GM04504 (cell line): ENCODE measurements at places on chromosomes 4 and X.

- DNase-seq, result no peak
Measured at GRCh38 chrX:124504111-124504983, 158.0 kb downstream of the SH2D1A start.

DNA sequence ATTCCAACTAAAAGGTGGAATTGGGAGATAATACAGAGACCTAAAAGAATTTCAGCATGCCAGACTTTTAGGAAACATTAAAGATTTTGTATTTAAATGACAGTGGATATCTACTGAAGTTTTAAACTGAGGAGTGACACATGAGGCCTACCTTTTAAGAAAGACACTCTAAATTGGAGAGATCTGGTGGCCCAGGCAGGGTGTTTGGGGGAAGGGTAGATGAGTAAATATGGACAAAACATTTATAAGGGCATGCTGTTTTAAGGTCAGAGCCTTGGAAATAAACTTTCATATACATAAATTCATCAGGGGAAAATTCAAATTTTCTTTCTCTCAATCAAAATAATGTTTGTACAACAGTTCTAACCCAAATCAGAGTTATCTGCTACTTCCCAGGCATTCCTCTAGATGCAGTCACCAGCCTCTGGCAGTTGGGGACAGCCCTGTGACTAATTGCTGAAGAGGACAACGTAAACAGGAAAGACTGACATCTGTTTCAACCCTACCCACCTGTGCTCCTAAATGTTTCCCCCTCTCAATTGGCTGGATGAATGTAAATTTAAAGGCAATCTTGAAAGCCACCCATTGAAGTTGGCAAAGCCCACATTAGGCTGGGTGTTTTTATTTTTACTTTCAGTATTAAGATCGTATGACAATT lies 1646.9 kb upstream of the ADGRL3 start:
- DNase-seq, result peak; percentile 19

DNA sequence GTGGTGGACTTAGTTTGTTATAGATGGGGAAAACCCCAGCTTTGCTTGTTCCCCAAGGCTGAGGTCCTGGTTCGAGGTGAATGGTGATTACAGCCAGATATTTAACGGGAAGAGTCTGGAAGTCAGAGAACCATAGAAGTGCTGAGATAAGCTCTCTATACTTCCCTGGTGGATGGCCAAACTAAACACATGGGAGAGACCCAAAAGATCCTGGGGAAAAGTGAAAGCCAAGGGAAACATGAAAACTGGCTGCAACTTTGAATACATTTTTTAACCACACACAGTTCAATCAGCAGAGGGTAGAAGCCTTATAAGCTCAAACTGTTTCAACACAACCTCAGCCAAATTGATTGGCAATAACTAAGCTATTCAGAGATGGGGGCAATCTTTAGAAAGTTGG lies 29.3 kb upstream of the SRPX start:
- no peak for DNase-seq

GRCh38 chr4:14091966-14092365 lies 464.4 kb upstream of the BOD1L1 start:
- DNase-seq, result no peak

GRCh38 chrX:95733426-95733825 lies 951.2 kb upstream of the DIAPH2 start:
- no peak for DNase-seq
